ENCODE measurements at places on chromosomes 2 and 18.

DNA sequence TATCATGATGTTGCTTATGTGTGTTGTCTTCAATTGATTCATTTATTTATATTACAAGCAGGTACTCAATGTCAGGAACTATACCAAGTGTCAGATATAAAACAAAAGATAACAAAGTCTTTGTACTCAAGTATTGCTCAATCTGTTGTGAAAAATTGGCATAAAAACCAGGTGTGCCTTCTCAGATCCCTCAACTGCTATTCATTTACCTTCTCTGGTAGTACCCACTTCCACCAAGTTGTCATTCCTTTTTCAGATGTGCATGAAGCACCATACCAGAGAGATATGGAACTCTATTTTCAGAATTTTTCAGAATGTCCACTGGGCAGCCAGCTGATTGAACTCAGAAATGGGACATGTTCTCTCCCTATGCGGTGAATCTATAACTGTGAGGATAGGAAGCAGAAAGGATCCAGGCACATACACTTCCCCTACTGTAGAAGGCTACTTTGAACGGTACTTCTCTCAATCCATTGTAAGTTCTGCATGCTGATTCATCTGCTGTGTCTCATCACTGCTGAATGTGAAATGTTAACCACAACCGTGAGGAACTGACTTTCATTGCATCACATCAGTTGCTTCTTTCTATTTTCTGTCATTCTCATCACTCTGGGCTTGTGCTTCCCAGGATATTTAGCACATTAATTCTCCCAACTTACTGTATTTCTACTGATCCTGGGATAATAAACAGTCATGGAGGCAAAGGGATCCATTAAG, 1621.3 kb downstream of the SUCLG1 start:
- no peak for DNase-seq

DNA sequence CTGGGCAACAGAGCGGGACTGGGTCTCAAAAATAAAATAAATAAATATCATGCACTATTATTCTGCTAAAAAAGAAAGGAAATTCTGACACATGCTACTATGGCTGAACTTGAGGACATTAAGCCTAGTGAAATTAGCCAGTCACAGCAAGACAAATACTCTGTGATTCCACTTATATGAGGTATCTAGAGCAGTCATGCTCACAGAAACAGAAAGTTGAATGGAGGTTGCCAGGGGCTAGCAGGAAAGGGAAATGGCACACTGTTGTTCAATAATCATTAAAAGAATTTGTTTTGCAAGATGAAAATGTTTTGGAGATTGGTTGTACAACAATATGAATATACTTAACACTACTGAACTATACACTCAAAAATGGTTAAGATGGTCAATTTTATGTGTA, 60.8 kb downstream of the NCKAP1 start:
- DNase-seq: no peak

GRCh38 chr18:50820901-50821520, 1.2 kb upstream of the MRO start:
- DNase-seq: no peak

DNA sequence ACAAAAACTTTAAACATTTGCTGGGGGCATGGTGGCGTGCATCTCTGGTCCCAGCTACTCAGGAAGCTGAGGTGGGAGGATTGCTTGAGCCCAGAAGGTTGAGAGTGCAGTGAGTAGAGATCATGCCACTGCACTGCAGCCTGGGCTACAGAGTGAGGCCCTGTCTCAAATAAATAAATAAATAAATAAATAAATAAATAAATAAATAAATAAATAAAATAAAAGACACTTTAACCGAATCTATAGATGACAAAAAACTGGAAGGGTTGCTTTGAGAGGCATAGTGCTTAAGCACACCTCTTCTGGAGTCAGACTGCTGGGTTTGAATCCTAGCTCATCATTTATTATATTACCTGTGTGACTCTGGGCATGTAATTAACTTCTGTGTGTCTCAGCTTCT, 21.2 kb upstream of the CHN1 start:
- DNase-seq: no peak

DNA sequence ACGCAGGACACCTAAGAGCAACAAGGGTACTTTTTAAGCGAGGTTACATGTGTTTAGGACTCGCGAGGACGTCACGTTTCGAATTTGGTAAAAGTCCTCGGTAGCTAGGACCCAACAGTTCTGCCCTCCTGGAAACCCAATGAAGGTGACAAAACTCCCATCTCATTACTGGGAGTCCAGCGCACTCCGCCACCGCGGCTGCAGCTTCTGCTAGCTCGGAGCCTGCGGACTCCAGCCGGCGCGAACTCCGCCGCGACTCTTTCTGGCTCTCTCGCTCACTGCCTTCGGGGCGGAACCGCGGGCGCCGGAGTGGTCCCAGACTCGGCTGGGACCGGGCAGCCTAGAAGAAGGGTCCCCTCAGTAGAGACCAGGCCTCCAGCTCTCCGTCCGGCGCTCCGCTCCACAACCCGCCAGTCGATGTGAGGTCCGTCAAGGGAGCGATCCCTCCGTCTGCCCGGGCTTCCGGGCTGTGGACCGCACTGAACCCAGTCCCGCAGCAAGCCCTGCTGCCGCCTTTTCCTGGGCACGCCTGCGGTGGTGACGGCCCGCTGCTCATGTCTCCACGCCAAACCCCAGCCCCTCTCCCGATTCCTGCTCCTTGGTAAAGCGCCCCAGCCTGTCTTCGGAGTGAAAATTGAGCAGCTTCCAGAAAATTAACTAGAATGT, 3.0 kb upstream of the OSR1 start:
- DNase-seq: no peak

DNA sequence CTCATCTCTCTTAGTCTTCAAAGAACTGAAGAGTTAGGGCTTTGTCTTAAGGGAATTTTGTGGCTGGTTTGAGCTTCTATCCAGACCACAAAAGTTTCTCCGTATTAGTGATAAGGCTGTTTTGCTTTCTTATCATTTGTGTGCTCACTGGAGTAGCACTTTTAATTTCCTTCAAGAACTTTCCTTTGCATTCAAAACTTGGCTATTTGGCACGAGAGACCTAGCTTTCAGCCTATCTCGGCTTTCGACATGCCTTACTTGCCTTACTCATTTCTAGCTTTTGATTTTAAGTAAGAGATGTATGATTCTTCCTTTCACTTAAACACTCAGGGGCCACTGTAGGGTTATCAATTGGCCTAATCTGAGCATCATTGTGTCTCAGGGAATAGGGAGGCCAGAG, 29.9 kb downstream of the HDHD2 start:
- DNase-seq: no peak

- no peak for DNase-seq
Measured at GRCh38 chr2:223688094-223688835, 86.1 kb upstream of the SCG2 start.

- DNase-seq: no peak
Measured at GRCh38 chr2:105873281-105873680, 128.6 kb downstream of the NCK2 start.

DNA sequence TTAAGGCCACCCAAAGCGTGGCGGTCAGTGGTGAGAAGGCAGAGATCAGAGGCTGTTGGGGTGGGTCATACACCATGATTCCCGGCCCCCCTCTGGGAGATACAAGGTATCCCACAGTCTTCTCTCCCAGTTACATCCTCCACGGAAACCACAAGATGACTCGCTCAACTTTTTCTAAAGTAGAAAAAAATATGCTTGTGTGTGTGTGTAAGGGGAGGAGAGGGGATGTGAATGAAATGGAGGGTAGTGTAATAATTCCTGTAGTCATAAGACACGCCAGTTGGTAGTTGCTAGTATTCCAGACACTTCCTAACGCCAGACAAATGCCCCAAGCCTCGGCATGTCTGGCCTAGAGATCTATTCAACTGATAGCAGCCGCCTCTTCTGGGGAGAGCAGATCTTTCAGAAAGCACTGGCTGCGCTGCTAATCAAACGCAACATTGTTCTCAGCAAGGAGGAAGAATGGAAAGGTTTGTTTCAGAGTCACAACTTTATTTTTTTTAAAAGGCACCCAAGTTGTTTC, 143.5 kb downstream of the TGIF1 start:
- DNase-seq: no peak

DNA sequence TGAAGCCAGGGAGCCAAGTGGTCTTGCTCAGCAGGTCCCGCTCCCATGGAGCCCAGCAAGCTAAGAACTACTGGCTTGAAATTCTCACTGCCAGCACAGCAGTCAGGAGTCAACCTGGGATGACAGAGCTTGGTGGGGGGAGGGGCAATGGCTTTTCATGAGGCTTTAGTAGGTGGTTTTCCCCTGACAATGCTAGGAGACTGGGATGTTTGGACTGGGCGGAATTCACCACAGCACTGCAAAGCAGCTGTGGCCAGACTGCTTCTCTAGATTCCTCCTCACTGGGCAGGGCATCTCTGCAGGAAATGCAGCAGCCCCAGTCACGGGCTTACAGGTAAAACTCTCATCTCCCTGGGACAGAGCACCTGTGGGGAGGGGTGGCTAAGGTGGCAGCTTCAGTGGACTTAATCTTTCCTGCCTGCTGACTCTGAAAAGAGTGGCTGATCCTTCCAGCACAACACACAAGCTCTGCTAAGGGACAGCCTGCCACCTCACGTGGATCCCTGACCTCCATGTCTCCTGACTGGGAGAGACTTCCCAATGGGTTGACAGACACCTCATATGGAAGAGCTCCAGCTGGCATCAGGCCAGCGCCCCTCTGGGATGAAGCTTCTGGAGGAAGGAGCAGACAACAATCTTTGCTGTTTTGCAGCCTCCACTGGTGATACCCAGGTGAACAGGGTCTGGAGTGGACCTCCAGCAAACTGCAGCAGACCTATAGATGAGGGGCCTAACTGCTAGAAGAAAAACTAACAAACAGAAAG, 349.7 kb upstream of the ST6GAL2 start:
- DNase-seq: no peak

GRCh38 chr2:60450488-60450887, 103.0 kb downstream of the BCL11A start:
- DNase-seq: no peak

DNA sequence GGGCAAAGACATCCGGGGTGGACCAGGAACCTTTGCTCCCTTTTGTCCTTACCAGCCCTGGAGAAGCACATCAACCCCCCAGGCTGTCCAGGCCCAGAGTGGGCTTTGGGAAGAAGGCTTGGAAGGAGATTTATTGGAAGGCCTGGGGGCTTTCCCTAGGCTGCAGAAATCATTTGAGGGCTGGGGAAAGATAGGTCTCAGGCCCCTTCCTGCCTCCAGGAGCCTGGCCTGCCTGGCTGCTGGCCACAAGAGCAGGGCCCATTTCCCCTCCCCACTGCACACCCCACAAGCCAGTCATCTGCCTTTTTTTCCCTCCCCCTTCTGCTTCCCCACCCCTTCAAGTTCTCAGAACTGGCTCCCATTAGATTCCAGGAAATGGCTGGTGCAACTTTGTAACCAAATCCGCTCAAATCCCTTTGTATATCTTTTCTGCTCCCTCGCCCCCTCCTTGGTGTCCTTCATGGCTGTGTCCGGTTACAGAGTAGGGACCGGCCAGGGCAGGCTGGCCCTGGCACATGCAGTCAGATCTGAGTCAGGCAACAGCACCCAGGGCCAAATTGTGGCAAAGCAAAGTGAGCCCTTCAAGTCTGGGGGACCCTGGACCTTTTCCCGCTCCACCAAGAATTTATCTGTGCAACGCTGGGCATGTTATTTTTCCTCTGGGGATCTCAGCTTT, 20.8 kb upstream of the TNP1 start:
- DNase-seq: no peak

DNA sequence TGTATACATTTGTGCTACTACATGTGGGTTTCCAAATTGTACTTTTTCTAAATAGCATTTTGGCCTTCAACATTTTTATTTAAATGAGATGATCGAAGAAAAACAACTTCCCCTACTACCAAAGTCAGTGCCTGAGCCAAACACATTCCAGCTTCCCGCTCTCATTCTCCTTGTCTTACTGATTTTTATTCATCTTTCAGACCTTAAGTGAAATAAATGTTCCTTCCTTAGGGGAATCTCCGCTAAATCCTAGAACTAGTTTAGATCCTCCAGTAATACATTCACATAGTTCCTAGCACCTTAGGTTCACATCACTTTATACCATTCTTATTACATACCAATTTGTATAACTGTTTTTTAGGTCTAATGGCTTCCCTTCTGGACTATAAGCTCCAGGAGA, 122.3 kb upstream of the COL3A1 start:
- DNase-seq: no peak

- no peak for DNase-seq
Measured at GRCh38 chr2:53544871-53545558, 222.6 kb upstream of the CHAC2 start.

- DNase-seq: peak; percentile 22
Measured at GRCh38 chr2:202035089-202035940, 1.7 kb downstream of the FZD7 start.

- DNase-seq: no peak
Measured at GRCh38 chr2:150143087-150143536, 344.4 kb downstream of the RND3 start.

- DNase-seq: no peak
Measured at GRCh38 chr2:140589696-140590095, 1541.1 kb downstream of the LRP1B start.

DNA sequence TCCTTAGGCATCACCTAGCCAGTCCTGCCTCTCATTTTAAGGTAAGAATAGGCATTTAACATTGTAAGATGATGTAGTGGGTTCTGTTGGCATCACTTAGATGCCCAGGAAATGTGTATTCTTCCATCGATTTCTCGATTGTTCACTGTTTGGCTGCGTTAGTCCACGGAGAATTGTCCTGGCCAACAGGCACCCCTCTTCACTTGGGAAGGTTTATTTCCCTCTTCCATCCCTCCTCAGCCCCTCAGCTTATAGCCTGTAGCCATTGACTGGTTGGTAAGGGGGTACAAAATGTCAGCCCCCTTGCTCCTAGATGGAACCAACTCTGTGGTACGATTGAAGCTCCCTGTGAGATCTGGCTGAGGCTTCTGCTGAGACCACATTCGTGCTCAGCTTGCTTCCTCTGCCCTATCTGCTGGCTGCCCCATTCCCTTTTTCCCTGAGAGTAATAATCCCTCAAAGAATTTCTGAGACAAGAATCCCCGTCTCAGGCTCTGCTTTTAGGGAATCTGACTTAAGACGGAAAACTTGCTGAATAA, 43.4 kb downstream of the PLEKHA3 start:
- DNase-seq: no peak
